ENCODE measurements at places on chromosomes 6 and 20.

GRCh38 chr6:20827798-20828197, 293.5 kb downstream of the CDKAL1 start:
- DNase-seq = peak; percentile 85

GRCh38 chr6:44361947-44362346, 19.5 kb downstream of the SPATS1 start:
- DNase-seq = no peak

GRCh38 chr20:32432277-32432676, 74.1 kb downstream of the ASXL1 start:
- DNase-seq = no peak

GRCh38 chr6:42140032-42140431, 2.4 kb downstream of the C6orf132 start:
- DNase-seq = no peak

GRCh38 chr20:49615401-49616153, 47.6 kb upstream of the PTGIS start:
- no peak for DNase-seq

GRCh38 chr20:44704551-44704971, 10.6 kb upstream of the CCN5 start:
- peak; percentile 98 for DNase-seq

DNA sequence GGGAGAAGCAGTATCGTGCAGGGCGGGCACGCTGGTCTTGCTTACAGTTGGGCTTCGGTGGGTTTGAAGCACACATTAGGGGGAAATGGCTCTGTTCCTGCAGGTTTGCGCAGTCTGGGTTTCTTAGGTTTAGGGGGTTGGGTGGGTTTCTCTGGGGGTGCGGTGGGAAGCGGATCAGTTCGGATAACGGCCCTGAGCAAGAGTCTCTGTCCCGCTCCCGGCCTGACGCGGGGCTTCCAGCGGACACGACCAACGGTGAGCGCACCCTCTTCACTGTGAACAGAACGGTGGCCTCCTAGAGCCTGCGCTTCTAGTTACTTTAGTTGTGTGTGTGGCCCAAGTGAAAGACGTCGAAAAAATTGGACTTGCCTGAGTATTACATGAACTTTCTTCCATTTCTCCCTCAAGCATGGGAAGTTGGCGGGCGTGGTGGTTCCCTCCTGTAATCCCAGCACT, 635 bp upstream of the ELOVL2 start:
- DNase-seq = no peak

DNA sequence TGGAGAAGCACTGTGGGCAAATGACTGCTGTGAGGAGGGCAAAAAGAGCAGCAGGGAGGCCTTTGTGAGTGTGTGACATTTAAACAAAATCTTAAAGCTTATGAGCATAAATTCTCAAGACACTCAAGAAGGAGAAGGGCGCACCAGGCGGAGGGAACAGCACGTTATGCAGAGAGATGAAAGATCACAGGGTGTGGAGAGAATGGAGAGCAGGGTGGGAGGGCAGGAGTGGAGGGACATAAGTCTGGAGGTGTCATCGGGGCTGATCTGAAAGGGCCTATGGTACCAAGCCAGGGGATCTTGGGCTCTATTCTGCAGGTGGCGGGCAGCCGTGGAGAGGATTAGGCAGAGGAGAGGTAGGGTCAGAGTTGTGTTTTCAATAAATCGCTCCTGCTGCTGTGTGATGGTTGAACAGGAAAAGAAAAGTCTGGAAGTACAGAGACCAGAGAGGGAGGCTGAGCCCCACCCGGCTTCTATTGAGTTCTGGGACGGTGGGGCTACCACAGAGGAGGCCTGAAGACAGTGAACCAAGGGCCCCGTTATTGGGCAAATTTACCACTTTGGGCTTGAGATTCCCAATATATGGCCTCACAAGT, 24.3 kb upstream of the DLGAP4 start:
- DNase-seq = no peak

GRCh38 chr6:169587975-169588374, 113.9 kb downstream of the WDR27 start:
- peak; percentile 37 for DNase-seq

DNA sequence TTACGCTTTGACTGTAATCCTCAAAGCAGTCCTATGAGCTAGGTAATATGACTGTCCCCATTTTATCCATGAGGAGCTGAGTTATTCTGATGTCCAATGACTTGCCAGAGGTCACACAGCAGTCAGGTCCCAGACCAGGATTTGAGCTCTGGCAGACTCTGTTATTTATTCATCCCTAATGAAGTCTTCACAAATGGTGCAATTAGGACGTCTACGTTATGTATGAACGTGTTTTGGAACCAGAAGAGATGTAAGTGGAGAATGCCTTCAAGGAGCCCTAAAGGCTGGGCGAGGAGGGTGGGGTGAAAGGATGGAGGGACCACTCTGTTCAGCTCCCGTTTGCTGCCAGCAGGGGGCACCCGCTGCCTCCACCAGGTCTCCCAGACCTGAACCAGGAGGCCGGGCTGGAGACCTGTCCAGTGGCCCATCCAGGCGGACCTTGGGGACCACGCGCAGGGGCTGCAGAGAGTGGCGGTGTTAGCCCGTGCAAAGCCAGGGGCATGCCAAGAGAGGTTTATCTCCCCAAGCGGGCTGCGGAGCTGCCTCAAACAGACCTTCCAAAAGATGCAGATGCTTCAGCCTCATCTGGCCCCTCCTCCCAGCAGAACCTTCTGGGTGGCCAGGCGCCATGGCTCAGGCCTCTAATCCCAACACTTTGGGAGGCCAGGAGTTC, 15.2 kb upstream of the ZNF335 start:
- DNase-seq = peak; percentile 53

DNA sequence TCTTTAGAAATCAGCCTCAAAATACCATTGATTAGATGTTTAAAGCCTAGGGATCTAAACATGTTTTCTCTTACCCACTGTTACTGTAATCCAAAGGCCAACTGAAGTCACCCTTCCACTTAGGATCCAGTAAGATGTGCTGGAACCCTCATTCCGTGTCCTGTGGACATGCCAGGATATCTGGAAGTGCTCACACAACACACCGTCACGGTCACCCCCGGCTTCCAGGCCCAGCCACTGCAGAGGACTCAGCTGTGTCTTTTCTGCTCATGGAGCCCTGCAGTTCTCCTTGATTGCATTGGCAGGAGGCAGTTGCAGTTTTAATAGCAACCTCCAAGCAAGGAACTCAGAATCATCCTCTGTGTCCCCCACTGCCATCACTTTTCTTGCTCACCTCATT, 93.3 kb downstream of the CAP2 start:
- no peak for DNase-seq

DNA sequence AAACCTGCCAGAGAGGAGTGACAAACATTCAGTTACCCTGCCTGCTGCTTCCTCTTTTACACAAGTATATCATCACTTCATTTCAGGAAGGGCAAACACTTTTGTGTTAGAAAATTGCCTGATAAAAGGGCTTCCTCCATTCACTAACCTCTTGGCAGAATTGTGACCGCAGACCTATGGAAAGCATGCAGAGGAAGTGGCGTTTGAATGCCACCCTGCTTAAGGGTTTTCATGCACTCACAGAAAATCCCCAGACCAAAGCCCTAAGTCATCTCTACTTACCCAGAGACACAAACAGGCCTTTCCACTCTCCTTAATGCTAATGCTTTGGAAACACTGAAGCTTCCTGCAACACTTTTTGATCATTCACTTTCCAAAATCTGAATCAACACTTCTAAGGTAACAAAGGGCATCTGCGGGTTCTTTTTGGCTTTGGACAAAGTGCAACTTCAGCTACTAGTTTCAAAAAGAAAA, 22.1 kb upstream of the RALGAPA2 start:
- no peak for DNase-seq

GRCh38 chr6:136763716-136764516, 28.4 kb downstream of the MAP3K5 start:
- DNase-seq = no peak

- DNase-seq = no peak
Measured at GRCh38 chr20:58579069-58579818, 64.0 kb upstream of the APCDD1L start.

DNA sequence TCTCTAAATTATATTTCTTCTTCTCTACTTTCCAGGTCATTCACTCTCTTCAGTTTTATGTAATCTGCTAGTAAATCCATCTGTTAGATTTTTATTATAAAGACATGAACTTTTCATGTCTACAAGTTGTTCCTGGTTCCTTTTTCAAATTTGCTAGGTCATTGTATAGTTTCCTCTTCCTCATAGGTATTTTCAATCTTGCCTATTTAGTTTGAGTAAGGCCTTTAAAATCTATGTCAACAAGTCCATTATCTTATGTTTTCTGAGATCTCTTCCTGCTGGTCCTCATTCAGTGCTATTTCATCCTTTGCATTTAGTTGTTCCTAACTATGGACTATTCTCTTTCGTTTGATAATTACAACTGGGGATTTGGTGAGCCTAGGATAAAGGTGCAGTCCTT, 11.0 kb downstream of the RRBP1 start:
- no peak for DNase-seq

- no peak for DNase-seq
Measured at GRCh38 chr6:150430815-150431214, 62.0 kb downstream of the IYD start.

DNA sequence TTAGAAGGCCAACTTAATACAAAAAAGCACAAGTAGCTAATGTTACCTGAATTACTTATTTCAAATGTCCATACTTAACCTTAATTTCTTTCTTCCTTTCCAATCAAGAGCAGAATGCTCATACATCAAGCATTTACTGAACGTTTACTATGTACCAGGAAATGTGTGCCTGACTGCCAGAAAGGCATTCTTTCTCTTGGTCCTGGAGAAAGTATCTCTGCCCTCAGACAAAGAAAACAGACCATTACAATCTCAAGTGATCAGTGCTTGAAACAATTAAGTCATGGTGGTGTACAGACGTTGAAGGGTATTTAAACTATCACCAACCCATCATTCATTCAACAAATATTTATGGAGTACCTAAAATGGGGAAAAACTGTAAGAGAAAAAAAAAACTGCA, 26.4 kb downstream of the CSNK2A1 start:
- DNase-seq = no peak

- DNase-seq = peak; percentile 98
Measured at GRCh38 chr6:139539852-139540251, 165.4 kb upstream of the CITED2 start.

- no peak for DNase-seq
Measured at GRCh38 chr6:159085396-159085895, 40.7 kb upstream of the TAGAP start.

GRCh38 chr6:112433457-112433856, 86.3 kb downstream of the RFPL4B start:
- no peak for DNase-seq

DNA sequence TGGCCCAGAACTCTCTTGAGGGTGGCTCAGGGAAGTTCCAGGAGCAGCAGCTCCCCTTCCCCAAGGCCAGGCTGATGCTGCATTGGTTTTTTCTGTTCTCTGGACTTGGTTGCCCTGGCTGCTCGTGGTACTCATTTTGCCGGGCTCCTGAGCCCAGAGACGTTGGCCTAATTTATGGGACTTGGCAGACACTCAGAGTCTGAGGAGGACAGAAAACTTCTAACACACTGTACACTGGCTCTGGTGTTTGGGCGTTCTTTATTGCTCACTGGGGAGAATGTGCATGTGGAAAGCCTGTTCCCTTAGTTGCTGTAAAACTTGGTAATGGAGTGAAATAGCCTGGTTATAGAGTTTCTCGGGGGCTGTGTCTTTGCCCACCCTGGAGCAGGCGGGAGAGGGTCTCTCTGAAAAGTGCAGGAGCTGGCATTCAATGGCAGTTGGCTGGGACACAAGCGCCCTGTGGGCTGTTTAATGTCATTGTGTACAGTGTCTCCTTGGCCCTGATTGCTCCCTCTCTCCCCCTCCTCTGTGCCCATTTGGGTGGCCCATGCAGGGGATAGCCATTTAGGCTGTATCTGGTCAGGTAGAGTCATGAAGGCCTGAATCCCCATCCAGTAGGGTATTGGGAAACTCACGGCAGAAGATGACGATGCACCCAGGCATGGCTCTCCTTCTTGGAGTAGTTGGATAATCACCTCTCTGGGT, 109.3 kb downstream of the CDC5L start:
- DNase-seq = peak; percentile 64

DNA sequence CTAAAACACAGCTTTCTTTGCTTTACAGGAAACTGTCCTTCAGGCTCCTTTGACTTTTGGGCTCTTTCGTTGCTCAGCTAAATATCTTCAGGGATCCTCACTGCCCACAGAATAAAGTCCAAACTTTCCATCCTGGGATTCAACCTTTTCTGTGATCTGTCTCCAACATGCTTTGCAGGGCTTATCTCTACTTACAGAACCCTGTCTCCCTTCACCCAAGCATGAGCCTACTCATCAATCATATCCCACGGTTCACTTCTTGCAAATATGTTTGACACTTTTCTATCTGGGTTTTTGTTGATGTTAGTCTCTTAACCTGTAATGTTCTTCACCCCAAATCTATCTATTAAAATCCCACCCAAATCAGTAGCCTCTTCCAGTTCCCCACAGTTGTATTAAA, 327.3 kb upstream of the RNF24 start:
- DNase-seq = no peak

GRCh38 chr6:15783484-15783883, 120.7 kb upstream of the DTNBP1 start:
- no peak for DNase-seq

GRCh38 chr6:140285471-140285870, 911.0 kb upstream of the CITED2 start:
- no peak for DNase-seq

- DNase-seq = no peak
Measured at GRCh38 chr20:63095718-63096654, 89.2 kb upstream of the BHLHE23 start.
